ENCODE measurements at places on chromosomes 7 and 10.
A peak's percentile ranks its signal among the peaks of the same experiment; 100 is the strongest.

- no peak for DNase-seq
These were observed 60.0 kb downstream of the RAPGEF5 start for GRCh38 chr7:22296916-22297315.

- DNase-seq = no peak
These were observed 738.4 kb upstream of the FZD8 start for GRCh38 chr10:36380538-36380937.

DNA sequence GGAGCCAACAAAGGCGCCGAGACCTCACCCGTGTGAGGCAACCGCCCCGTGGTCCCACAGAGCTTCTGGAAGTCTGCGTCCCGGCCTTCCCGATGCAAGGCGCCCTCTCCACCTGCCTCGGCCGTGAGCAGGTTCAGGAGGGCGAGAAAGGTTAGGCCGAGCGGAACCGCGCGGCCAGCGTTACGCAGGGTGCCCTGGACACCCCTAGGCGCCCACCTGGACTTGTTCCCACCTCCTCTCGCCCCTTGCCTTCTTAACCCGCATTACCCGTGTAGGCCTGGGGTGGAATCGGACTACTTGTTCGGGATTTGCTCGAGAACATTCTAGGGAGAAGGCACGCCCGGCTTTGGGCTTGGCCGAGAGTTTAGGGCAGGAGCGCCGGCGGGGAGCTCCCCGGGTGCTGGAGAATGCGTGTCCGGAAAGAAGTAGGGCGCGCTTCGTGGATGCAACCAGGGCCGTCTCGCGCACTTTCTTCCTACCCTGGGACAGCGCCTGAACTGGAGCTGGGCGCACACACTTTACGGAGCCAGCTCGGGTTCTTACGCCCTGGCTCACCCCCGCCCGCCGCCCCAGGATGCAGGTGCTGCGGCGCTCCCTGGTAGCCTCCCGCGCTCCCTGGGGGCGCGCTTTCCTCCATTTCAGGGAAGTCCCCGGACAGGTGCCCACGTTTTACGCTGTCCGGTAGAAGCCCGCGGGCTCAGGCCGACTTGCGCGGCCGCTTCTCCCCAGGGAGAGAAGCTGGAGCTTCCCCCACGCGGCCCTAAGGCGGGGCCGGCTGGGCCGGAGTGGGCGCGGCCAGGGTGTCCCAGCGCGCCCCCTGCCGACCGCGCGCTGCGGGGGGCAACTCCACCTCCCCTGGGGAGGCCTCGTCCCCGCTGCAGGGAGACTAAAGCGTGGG lies 74.5 kb downstream of the INSIG1 start:
- no peak for DNase-seq

DNA sequence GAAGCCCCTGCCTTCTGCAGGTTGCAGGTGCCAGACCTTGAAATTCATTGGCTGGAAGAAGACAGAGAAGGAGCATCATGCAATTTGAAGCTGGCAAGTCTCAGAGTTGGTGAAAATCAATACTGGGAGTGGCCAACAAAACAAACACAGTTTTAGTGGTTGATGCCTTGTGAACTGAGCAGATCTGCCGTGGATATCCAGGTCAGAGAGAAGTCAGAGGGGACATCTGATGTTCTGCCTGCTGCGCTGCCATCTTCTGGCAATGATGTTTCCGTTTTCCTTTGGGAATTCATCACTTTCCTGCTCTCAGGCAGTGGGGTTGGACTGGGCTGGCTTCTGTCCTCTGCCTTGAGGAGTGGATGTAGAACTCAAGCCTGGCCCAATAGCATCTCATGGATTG lies 132.0 kb downstream of the RPS24 start:
- DNase-seq = no peak

DNA sequence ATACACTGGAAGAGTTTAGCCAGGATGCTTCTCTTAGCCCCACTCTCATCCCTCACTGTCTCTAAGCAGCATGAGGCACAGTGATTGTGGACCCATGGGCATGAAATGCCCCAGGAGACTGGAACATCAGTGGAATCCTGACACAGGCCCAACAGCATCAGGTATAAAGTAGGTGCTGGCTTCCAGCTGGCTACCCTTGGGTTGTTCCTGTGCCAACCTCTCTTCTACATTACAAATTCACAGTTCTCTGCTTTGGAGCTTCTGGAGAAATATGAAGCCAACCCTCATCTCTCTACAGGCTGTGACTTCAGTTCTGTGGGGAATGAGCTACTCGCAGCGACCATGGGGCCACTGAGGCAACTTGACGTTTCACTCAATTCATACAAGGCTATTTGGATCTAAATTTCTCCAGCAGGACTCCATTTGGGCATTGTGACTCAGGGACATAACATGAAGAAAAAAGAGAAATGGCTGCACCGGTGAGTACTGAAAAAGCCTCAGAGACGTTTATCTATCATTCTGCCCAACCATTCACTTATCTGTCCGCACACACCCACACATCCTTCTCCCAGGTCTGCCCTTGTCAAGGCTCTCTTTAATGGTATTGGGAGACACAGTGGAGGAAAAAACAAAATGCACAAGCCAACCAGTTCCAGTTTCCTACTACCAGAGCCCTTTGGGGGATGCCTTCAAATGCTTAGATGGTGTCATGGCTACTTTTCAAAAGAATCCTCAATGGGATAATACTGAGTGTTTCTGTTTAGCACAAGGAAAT lies 35.4 kb upstream of the TM9SF3 start:
- no peak for DNase-seq

DNA sequence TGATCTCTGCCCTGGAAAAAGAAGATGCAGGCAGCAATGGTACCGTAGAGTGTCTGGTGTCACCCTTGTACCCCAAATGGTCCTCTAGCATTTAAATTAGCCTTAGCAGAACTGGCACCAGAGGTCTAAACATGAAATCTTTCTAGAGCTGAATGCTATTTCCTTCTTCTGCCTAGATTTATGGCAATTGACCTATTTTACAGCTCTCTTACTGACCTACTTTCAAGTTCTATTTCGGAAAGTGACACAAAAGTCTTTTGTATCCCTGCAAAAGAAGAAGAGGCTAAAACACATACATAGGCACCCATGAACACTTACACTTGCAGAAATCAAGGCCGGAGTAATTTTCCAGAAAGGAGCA lies 10.1 kb upstream of the ADAM12 start:
- DNase-seq = no peak

GRCh38 chr10:12194752-12195271 lies 879 bp downstream of the NUDT5 start:
- peak; percentile 44 for DNase-seq

- no peak for DNase-seq
These were observed 165.5 kb downstream of the KCNMA1 start for GRCh38 chr10:77472146-77472545.

DNA sequence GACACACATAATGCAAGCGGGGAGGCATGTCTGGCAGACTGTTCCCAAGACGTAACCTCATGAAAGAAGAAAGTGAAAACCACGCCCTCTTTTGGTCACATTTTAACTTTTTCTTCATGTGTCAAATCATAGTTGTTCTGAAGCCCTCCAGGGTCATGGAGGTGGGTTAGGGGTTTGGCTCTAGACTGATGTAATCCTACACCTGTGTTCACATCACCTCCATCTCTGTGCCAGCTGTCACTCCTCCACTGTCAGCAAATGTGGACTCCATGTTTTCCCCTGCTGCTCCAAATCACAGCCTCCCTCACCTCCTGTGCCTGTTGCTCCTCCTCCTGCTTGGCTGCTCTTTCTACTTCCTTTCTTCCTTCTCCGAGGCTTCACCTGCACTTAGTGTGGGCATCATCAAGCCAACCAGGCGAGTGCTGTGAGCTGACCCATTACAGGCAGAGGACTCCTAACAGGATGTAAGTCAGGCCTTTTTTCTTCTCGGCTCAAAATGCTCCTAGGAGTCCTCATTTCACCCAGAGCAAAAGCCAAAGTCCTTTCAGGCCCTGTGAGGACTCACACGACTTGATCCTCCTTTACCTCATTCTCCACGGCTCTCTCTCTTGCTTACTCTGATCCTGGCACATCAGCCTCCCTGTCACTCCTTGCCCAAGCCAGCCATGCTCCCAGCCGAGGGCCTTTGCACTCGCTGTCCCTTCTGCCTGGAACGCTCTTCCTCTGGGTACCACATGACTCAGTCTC lies 66.4 kb upstream of the IFRD1 start:
- DNase-seq = no peak

- DNase-seq = no peak
These were observed 12.4 kb upstream of the SERPINE1 start for GRCh38 chr7:101114492-101114891.

DNA sequence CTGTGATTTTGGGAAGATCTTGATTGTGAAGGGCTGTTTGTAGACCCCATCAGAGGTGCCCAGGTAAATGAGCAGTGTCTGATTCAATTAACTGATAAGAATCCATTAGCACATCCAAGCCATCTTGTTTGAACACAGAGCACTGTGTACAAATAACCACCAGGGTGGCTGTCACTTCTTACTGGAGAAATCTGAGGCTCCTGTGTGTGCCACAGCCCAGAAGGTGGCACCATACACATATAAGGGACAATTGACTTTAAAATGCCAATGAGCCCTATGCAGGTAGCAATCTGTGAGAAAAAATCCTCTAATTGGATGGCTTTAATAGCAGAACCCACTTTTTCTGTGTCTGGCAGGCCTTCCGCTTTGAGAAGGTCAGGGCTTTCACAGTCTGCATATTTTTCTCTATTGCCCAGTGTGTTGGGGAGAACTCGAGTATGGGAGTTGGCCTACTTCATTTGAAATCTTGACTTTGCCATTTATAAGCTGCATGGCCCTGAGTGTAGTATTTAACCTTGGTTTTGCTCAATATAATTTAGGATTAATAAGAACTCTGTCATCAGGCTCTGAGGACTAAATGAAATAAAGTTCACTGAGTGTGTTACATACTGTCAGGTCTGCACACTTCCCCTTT lies 517.4 kb downstream of the CCSER2 start:
- no peak for DNase-seq

Data from femur (tissue), 1 donor.